ENCODE measurements at places on chromosomes 7 and 10.

GRCh38 chr7:121211253-121211652 lies 117.5 kb upstream of the WNT16 start:
- DNase-seq, result no peak

DNA sequence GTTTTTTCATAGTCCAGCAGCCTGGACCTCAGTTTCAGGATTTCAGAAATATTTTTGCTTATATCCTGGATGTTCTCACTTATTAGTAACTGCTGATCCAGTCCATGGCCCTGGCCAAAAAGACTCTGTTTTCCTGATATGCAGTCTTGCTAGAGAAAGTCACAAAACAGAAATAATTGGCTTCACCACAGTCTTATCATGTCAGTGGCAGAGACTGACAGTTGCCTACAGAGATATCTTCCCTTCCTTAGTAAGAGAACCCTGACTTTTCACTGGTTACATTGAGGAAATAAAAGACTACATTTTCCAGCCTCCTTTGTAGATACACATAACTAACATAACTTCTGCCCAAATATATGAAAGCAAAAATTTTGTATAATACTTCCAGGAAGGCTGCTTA lies 56.6 kb downstream of the AHR start:
- DNase-seq, result no peak

DNA sequence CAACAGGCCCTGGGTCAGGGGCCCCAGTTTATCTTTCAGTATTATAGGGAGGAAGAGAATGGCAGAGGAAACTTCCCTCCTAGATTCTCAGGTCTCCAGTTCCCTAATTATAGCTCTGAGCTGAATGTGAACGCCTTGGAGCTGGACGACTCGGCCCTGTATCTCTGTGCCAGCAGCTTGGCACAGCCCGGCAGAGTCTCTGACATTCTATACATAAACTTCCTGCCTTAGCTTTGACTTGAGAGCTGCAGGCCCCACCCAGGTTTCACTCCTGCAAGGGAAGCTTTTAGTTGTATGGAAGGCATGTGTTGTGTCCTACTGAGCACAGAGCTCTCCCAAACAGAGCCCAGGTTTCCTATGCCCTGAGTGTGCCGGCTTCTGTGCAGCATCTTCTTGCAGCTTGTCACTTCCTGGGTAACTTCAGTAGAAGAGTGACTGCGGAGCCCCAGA lies 205.6 kb upstream of the PRSS58 start:
- DNase-seq, result peak; percentile 14

- DNase-seq, result no peak
Measured at GRCh38 chr10:78568620-78569019, 500.1 kb upstream of the ZMIZ1 start.

- no peak for DNase-seq
Measured at GRCh38 chr10:70085975-70086613, 33.4 kb downstream of the MACROH2A2 start.

GRCh38 chr7:11760372-11760771 lies 71.6 kb downstream of the THSD7A start:
- no peak for DNase-seq

- DNase-seq, result no peak
Measured at GRCh38 chr7:131604841-131605279, 48.4 kb upstream of the PODXL start.
